Cortex of kidney (tissue), 1 donor: ENCODE measurements at places on chromosomes 2 and 18.

DNA sequence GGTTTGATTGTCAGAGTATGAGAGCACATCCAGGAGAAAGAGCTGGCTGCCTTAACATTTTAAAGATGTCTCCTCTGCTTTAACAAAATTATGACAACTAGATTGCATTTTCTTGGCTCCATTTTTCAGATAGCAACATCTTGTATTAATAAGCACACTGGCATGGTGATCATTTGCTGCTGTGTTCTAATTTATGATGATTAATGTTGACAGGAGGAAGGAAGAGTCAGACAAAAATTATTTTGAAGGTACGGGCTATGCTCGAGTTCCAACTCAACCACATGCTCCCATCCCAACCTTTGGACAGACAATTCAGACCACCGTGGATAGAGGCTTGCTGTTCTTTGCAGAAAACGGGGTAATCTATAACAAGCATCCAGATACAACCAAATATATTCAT, 98.2 kb upstream of the TTC39C start:
- DNase-seq = no peak

DNA sequence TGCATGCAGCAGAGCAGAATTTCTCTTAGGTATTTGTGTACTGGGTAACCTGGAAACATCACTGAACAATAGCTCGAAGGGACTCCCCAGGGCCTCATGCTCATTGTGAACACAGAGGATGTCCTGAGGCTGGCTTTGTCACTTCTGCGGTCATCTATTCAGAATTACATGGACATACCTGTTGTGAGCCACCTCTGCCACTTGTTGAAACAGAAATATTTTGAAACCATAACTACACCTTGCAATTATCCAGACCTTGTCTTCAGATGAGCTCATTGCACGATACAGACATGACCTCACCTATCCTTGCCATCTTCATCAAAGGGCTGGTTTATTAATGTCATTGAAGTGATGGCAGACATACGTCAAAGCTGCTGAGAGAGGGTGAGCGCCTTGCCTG, 23.4 kb upstream of the CREG2 start:
- DNase-seq = no peak

DNA sequence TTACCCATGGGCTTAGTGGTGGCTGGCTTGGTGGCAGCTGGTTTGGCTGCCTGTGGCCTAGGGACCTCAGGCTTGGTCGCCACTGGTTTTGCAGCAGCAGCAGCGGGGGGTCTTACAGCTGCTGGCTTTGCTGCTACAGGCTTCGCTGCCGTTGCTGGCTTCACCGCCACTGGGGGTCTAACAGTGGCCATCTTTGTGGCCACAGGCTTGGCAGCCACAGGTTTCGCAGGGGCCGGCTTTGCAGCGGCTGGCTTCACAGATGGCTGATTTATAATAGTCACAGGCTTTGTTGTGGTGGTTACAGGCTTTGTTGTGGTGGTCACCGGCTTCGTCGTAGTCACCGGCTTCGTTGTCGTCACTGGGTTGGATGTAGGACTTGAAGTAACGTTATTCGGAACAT, 77.8 kb downstream of the COL6A3 start:
- no peak for DNase-seq

GRCh38 chr2:117983040-117983439, 30.8 kb downstream of the CCDC93 start:
- DNase-seq = no peak

DNA sequence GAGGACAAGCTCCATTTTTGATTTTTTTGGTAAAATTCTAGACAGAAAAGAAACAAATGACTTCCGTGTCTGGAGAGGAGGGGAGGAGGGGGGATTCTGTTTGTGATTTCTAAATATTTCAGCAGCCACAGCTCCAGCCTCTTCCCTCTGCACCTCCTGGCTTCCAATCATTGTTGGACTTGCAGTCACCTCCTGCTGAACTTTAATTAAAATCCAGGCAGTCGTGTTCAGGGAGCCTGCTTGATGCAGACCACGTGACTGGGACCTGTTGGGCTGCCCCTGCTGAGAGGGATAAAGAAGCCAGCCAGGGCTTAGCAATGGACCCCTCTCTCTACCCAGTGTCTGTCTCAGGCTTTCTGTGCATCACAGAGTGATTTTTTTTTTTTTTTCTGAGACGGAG, 115.1 kb downstream of the SH3BP4 start:
- no peak for DNase-seq

DNA sequence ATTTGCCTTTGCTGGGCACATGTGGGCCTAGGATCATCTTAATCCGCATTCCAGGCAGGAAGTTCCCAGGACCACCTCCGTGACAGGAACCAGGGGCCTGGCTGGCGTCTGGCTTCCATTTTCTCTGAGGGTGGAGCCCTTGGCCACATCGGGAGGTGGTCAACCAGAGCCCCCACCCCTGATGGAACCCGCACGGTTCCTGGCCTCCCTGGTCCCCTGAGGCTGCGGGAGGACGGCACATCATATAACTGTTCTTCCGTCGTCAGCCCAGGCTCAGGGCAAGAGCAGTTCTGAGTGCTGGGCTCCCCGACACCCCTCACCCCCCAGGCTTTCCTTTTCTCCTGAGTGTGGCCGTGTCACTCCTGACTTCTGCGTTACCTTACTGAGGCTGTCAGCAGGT, 13.5 kb downstream of the ESPNL start:
- DNase-seq = no peak

DNA sequence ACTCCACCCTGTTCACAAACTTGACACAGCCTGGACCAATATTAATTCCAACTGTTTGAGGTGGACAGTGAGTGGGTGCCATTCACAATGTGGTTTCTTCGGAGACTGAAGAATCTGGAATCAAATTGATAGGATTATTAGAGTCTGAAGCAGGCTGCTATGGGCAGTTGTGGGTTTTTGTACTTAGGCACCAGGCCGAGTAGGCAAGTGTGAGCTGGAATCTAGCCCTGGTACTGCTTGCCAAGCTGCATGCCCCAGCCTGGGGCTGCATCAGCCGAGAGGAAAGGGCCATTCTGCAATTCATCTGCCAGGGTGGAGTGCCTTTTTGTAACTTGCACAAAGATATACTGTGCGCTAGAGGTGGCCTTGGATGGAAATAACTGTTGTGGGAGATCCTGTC, 654.7 kb upstream of the FANCL start:
- no peak for DNase-seq

DNA sequence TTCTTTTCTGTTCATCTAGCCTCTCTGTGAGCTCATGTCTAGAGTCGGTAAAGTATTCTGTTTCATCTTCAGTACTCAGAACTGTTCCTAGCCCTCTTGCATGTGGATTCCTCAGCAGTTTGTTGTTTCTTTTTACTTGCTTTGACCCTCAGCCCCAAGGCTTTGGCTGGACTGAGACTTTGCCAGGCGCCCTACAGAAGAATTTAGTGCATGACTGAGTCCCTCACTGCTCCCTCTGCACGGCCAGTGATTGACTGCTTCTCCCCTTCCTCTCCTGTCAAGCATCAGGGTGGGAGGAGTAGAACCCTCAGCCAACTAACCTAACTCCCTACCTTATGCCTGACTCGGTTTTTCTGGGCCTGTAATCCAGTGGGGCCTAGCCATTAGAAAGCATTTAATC, 109.8 kb downstream of the ESCO1 start:
- no peak for DNase-seq

- no peak for DNase-seq
These were observed 17.8 kb downstream of the CTAGE1 start for GRCh38 chr18:22399949-22400348.
